Stimulated activated CD4-positive, alpha-beta T cell treated with anti-CD3 and anti-CD28 coated beads, Interleukin-1b, Interleukin-23, amount 100 ng/mL, for 4 hours (primary cell): ENCODE measurements at places on chromosomes 4 and X.

DNA sequence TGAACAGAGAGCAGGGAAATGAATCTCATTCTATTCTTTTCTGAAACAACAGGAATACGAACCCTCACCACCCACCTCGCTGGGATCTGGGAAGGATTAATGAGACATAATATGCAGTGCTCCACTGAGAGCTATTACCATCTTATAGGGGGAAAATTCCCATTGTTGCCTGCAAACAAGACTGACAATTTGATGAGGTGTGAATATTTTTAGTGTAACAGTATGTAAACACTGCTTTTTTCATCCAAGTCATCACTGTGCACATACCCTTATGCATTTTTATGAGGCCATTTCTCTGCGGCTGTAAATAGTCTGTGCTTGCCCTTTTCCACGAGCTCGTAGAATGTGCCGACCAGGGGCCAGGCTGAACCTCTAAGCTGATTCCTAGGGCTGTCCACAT lies 285.6 kb upstream of the CPEB2 start:
- DNase-seq = no peak

DNA sequence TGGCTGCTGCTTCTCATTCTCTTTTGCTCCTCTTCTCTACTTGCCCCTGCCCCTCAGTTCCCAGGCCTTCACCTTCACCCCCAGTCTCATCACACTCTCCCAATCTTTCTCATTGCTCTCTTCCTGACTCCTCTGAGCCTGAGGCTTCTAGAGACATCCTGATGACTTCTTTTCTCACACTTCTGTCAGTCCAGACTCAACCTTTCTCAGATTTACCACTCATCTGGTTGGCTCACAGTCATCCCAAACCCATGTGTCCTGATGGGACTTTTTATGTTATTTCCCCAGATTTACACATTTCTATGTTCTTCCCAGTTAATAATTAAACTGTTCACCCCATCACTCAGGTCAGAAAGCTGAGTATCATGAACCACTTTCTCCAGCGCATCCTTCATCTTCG lies 68.0 kb downstream of the TMA16 start:
- no peak for DNase-seq

GRCh38 chr4:55880652-55881280 lies 27.3 kb downstream of the EXOC1 start:
- no peak for DNase-seq

- DNase-seq = no peak
Observed at GRCh38 chrX:21973321-21974010, 33.0 kb downstream of the SMS start.

GRCh38 chrX:150324035-150324728 lies 38.9 kb upstream of the MAMLD1 start:
- DNase-seq = no peak

GRCh38 chr4:183403486-183403885 lies 41.0 kb upstream of the CDKN2AIP start:
- no peak for DNase-seq

GRCh38 chrX:22652596-22652995 lies 347.2 kb upstream of the DDX53 start:
- no peak for DNase-seq

DNA sequence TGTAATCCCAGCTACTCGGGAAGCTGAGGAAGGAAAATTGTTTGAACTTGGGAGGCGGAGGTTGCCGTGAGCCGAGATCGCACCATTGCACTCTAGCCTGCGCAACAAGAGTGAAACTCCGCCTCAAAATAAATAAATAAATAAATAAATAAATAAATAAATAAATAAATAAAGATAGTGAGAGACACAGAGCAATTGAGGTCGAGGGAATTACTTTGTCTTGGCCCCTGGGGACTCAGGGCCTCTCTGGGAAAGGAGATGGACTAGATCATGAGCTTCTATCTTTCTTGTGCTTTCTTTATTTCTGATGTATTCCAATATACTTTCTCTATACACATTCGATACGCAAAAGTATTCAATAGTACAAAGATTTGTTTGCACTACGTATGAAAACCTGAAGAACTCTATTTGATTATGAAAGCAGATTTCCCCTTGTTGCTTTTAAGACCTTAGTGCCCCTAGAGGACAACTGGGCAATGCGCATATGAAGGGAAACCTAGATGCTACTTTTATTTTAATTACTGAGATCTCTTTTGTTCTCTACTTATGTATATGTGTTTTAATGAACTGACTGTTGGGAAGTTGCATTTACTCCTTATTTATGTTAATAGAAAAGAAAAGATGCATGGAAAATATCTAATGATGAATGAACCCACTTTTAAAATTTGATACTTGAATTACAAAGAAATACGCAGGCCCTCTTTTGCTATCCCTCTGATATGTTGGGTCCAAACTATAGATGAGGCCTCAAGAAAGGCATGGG lies 12.8 kb upstream of the ELOVL6 start:
- DNase-seq = no peak
